ENCODE measurements at places on chromosomes 13 and 19. TPM values are rescaled to one million over a fixed set of nuclear protein-coding genes. Genes with fewer than 3 reads are reported as not detected.
A peak's percentile ranks its signal among the peaks of the same experiment; 100 is the strongest.

DNA sequence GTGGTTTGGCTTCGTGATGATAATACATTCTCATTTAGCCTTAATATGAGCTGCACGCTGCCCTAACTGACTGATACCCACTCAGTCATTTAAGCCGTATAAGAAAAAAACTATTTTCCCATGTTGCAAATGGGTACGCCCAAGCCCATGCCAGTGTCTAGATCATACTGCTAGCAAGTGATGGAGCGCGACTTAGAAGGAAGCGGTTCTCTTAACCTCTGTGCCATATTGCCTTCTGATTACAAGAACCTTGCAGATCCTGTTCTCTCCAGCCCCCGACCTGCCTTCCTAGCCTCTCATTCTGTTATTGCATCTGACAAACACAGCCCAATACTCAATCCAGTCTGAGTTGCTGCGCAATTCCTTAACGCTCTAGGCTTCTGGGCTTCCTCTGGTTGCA is 603 bp downstream of the GPALPP1 start:
- DNase-seq = no peak

ZNF441 gene
- total RNA-seq = 23.9 TPM

- DNase-seq = no peak
Observed at GRCh38 chr13:33642374-33643065, 175.4 kb upstream of the RFC3 start.

FGF21 gene
- not detected for total RNA-seq

NBEA gene
- 2.9 TPM for total RNA-seq

DNA sequence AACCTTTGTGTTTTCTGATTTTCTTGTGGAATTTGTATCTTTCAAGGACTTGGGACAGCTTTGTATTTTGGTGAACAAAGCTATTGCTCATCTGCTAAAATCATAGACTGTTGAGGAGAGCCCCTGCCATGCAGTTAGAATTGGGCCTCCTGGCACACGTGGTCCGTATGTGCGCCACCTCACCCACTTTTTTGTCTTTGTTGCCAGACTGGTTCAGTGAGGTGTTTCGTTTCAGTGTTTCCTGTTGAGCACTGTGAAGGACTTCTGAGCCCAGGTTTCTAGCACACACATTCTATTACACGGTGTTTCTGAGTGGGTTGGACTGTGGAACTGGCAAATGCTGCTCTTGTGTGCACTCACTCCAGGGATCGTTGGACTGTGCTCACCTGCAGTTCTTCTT is 37.6 kb upstream of the RNF113B start:
- DNase-seq = no peak

DNA sequence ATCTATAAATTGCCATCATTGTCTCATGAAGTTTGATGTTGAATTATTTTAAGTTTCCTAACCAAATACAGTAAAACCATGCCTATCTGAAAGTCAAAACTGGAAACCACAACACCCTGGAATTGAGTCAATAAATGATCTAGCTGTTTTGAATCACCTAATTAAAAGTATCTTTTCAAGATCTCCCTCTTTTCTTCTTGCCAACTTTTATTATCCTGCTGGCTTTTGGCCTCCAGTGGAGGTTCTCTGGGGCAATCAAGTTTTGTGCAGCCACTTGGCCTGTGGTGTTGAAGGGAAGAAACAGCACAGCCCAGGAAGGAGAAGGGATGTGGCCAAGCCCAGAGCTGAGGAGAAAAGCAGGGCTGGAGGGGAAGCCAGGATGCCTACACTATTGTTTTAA is 255.4 kb downstream of the COG6 start:
- DNase-seq = no peak

ADM5 gene
- 6.8 TPM for total RNA-seq

DNA sequence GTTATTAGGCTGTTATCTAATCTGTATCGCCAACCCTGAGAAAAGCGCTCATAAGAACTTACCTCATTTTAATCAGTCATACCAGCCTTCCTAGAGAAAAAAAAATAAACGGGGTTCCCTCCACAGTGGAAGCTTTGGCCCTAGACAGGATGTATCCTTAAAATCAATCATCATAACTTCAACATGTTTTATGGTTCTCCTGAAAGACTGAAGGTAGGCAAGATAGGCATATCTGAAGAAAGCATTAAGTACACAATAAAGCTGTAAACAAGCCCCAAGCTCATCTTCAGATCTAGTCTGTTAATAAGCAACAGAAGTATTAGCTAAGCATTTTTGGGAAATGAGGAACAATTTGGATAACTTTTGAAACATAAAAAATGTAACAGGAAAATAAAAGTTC is 18.7 kb upstream of the SERP2 start:
- no peak for DNase-seq

POU2F2 gene
- 577 TPM for total RNA-seq

DNA sequence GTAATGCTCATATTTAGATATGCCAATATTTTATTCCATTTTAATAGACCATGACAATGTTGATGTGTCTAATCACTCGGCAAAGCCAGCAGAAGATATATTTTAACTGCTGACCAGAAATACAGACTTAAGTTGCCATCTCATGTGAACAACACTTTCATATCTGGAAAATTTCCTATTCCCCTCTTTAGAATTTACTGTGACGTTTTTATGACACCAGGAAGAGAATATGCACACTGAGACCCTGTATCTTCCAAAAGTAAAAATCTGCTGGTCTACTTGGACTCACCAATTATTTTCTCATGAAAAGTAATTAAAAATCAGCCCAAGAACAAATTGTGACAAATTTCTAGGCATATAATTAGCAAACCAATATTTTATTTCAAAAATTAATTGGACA is 2.1 kb downstream of the PROSER1 start:
- DNase-seq = no peak

DNA sequence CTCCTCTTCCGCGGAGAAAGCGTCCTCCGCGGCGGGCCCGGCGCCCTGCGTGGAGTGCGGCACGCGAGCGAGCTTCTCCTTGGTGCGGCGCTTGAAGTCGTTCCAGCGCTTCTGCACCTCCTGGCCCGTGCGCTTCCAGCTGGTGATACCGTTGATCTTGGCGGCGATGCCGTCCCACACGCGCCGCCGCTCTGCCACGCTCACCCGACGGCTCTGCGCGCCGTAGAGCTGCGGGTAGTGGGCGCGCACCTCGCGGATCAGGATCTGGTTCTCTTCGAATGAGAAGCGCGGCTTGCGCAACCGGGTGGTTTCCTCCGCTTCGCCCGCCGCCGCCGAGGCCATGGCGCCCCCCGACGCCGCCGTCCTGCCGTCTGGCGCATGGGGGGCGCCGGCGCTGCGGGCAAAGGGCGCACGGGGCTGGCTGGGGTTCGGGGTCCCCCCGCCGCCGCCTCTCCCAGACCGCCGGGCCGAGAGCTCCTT is 941 bp downstream of the MYPOP start:
- DNase-seq = peak; percentile 41

SLITRK6 gene
- not detected for total RNA-seq

KLK14 gene
- 0.82 TPM for total RNA-seq

AKAP8L gene
- total RNA-seq = 126 TPM

GRCh38 chr13:88377852-88378251 is 706.7 kb downstream of the SLITRK5 start:
- DNase-seq = no peak

ZNF566 gene
- 16.6 TPM for total RNA-seq

ANKRD24 gene
- 0.42 TPM for total RNA-seq

SBK2 gene
- total RNA-seq = not detected

- DNase-seq = no peak
Observed at GRCh38 chr13:97967948-97968347, 14.5 kb downstream of the IPO5 start.

DNA sequence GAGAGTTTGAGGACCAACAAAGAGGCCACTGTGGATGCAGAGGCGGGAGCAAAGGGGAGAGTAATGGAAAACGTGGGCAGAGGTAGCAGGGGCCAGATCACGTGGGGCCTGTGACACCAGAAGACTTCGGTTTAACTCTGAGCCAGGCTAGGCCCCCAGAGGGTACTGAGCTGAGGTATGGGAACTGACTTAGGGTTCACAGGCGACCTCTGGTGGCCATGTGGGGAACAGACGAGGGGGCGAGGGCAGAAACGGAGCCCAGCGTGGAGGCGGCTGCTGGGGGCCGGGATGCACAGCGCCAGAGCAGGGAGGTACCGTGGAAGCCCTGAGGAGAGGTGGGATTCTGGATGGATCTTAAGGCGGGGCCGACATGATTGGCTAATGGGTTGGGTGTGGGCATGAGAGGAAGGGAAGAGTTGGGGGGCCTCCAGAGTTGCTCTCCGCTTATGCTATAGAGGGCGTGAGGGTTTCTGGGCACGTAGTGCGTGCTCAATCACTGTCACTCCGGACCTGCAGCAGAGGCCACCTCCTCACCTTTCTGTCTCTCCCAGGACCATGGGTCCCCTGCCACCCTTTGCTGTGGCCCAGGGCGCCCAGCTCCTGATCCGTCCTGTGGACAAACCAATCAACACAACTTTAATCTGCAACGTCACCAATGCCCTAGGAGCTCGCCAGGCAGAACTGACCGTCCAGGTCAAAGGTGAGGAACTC is 13.7 kb downstream of the PVR start:
- DNase-seq = peak; percentile 58

DNA sequence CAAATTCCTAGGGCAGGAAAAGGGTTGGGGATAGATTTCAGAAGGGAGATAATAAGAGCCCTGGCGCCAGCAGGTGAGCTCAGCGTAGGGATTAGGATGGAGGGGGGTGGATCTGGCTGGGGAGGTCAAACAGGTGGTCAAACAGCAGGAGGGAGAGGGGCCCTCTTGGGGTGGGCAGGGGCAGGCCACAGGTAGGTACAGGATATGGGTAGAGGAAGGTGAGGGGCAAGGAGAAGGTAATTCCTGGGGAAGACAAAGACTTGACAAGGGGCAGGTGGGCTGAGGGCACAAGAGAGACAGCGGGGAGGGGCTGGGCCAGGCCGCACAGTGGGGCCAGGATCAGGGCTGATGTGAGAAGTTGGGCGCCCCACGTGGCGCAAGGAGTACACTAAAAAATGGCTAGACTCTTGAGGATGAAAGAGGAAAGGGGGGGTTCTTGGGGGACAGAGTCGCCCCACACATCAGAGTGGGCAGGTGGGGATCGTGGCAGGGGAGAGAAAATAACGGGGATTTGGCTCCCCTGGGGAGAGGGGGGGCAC is 713 bp downstream of the KRI1 start:
- DNase-seq = no peak

DNA sequence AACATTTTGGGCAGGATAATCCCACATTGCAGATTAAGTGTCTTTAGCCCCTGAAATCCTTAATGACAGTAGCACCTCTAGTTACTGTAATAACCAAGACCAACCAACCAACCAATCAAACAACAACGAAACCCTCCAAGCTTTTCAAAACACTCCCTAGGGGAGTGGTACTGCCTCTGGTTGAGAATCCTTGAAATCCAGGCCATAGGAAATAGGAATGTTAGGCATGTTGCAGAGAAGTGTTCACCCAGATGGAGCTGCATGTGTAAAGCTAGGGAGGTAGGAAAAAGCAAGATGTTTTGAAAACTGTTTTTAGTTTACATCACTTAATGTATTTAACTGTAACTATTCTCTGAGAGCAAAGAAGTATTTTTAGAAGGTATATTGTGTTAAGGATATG is 4.5 kb downstream of the LACC1 start:
- no peak for DNase-seq

TTC9B gene
- not detected for total RNA-seq

DNA sequence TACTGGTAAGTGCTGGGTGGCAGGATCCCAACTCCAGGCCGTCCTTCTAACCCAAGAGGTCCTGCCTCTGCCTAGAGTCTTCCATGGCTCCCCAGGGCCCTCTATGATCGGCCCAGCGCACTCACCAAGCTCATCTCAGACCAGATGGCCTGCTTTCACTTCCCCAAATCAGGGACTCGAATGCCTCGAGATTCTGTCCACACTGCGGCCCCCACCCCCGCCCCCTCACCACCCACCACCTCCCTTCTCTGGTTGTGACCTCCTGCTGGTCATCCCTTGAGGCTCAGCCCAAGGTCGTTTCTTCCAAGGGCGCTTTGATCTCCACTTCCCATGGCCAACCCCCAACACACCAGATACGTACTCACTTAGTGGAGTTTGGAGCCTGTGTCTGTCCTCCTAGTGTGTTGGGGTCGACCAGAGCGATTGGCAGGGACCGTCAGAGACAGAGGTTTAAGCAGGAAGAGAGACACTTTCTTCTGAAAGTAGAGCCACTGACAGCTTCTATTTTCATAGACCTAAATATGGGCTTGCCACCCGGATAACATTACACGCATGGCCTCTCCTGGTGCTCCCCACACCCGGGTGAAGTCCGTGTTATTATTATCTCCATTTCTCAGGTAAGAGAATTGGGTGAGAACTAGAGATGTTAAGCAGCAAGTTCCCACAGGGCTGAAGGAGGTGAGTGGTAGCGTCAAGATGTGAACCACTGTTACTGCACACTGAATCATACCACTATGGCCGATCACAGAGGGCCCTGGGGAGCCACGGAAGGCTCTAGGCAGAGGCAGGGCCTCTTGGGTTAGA is at the start of gene FCER2:
TSS of gene FCER2 (minus strand) at position 478 of the 804 bp plus-strand sequence. CDS start 2,371 bp downstream, outside the sequence.
- DNase-seq = peak; percentile 62

- no peak for DNase-seq
Observed at GRCh38 chr13:27793507-27794367, 1.5 kb downstream of the GSX1 start.

CEACAM6 gene
- not detected for total RNA-seq

DNA sequence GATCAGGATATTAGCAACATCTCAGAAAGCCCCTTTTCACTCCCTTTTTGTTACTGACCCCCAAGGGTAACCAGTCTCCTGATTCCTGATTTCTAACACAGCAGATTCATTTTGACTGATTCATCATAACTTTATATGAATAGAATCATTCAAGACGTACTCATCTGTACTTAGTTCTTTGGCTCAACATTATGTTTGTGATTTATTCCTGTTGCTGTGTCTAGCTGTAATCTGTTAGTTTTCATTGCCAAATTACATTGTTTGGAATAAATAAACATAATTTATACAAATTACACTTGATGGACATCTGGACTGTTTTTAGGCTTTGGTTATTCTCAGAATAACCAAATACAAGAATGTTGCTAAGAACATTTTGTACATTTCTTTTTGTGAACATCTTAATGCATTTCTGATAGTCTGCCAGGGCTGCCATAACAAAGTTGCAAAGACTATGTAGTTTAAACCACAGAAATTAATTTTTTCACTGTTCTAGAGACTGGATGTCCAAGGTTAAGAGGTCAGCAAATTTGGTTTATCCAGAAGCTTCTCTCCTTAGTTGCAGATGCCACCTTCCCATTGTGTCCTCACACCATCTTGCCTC is 62.8 kb upstream of the EDNRB start:
- no peak for DNase-seq

DNA sequence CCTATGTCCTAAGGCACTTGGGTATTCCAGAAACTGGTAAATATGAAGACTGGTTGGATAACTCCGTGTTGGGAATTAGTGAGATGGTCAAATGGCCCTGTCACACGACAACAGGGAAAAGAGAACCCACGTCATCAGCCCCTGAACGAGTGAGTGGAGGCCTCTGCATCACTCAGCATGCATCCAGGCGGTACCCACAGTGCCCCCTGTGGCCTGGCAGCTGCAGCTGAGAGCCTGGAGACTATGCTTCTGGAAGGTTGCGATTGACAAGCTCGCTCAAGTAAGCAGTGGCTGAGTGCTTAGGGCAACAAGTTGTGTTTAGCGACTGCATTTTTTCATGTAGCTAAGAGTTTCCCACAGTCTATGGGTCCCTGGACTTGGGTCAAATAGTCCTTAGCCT is 55.9 kb downstream of the COL4A2 start:
- DNase-seq = no peak
